Muscle of back (tissue), 13 donors: ENCODE measurements at places on chromosomes 2 and 18. TPM values are rescaled to one million over a fixed set of nuclear protein-coding genes. Genes with fewer than 3 reads are reported as not detected.

GRCh38 chr18:32301976-32302743, 112.3 kb downstream of the MEP1B start:
- peak; percentile 71 for DNase-seq

DNA sequence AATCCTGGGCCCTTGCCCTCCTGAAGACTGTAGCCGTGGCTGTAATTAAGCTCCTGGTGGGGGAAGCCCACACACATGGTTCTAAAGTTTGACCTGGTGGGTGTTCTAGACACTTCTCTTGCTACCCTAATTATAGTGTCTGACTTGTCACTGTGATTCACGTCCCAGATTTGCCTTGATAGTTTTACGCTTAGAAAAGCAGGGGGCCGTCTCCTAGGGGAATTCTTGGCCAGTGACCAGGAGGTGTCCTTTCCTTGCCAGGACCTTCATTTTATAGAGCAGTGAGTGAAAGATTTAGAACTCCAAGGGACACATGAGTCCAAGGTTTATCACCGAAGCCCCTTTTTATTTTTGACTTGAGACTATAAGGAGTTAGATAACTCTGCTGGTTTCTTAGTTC, 9.0 kb downstream of the TMEM214 start:
- DNase-seq = no peak

DNA sequence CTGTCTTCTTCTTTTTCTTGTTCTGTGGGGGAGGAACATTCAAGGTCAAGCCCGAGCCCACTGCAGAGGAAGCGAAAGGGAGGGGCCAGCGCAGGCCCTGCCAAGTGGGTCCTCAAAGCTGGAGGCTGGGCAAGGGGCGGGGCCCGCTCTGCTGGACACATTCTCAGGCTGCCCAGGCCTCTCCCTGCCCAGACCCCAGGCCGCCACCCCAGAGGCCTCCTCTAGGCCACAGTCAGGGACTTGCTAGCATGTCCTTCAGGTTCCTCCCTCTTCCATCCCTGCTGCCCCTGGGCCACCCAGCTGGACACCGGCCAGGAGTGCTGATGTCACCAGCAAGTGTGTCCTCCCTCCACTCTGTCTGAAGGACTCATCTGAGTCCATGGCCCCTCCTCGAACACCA, 44.1 kb downstream of the KIF1A start:
- DNase-seq = no peak

DNA sequence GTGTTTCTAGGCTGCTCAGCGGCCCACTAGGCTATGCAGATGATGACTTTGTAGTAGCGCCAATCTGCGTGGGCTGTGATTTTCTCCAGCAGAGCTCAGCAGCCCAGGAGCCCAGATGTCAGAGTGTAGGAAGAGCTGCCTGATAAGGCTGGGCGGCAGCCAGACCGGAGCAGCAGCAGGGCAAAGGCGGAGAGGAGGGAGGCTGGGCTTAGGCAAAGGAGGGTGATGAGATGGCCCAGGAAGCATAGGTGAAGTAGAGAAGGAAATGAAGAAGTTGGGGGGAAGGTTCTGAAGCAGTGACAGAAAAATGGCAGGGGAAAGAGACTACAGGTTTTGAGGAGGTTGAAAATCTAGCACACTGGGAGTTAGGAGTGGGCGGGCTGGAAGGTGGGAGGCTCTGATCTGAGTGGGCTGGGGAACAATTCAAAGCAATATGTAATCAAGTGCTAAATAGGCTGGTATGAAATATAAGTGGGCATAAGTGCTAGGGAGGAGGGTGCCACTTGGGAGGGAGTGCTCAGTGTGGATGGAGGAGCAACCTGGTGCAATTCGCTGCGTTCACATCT, 50.6 kb upstream of the STPG4 start:
- no peak for DNase-seq

GRCh38 chr18:43863180-43863579, 585.9 kb upstream of the SYT4 start:
- peak; percentile 94 for DNase-seq

DNA sequence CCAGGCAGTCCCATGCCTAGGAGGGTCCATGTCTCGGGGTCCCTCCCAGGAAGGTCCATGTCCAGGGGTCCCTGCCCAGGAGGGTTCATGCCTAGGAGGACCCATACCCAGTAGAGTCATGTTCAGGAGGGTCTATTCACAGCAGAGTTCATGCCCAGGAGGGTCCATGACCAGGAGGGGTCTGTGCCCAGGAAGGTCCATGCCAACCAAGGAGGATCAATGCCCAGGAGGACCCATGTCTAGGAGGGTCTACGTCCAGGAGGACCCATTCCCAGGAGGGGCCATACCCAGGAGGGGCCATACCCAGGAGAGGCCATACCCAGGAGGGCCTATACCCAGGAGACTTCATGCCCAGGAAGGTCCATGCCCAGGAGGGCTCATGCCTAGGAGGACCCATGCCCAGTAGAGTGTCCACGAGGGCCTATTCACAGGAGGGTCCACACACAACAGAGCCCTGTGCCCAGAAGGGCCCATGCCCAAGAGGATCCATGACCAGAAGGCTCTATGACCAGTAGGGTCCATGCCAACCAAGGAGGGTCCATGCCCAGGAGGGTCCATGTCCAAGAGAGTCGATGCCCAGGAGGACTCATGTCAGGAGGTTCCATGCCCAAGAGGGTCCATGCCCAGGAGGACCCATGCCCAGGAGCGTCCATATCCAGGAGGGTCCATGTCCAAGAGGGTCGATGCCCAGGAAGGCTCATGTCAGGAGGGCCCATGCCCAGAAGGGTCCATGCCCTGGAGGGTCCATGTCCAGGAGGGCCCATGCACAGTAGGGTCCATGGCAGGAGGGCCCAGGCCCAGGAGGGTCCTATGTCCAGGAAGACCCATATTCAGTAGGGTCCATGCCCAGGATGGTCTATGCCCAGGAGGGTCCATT, 10.1 kb downstream of the GPR35 start:
- no peak for DNase-seq

DNA sequence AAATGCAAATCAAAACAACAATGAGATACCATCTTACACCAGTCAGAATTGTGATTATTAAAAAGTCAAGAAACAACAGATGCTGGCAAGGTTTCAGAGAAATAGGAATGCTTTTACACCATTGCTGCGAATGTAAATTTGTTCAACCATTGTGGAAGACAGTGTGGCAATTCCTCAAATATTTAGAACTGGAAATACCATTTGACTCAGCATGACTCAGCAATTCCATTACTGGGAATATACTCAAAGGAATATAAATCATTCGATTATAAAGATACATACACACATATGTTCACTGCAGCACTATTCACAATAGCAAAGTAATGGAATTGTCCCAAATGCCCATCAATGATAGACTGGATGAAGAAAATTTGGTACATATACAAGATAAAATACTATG, 516.7 kb downstream of the ERBB4 start:
- DNase-seq = peak; percentile 53

DNA sequence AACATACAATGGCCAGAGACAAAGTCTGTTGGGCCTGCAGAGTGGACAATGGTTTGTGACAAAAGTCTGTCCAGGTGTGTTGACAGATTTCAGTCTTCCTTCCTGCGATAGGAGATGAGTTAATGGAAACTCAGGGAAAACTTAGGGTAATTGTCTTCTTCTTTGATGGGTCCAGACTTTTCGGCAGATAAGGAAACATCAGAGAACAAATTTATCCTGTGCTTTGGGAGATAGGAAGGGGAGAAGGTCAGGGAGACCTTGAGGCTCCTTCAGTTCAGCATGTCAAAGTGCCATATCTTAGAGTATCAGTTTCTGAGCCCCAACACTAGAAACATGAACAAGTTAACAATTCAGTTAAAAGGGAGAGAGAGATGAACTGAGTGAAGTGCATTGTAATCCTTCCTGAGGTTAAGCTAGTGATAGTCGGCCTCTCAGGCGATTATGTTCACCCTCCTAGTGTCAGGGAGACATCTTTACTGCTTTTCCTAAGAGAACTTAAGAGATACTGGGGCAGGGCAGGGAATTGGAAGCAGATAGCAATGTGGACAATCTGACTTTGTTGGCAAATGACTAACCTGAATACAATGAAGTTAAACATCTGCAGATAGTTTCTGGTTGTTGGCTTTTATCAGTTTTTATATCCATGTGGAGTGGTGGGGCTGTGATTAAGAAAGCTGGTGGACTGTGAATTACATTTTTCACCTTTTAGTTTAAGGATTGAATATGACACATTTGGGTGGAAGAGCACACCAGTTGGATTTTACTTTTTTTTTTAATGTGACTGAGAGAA, 248.8 kb upstream of the FN1 start:
- peak; percentile 40 for DNase-seq

DNA sequence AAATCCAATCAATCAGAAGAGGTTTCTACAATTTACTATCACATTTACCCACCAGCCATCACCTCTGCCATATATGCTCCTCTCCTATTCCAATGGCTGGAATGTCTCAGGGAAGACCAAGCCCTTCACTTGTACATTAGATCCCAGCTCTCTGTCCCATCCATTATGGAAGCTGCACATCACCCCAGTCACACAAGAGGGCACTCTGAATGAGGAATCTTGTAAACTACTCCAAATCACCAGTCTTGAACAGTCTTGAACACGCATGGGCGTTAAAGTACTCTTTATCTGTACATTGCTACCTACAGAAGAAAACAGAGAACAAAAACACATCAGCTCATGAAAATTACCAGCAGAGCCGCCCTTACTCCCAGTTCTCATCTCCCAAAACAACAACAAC, 38.7 kb downstream of the ZC3H8 start:
- DNase-seq = no peak

Gene COL5A2
- 524 TPM for polyA plus RNA-seq
